ENCODE measurements at places on chromosomes 2 and 18.

- DNase-seq = no peak
Measured at GRCh38 chr2:85719609-85720240, 25.6 kb downstream of the GNLY start.

DNA sequence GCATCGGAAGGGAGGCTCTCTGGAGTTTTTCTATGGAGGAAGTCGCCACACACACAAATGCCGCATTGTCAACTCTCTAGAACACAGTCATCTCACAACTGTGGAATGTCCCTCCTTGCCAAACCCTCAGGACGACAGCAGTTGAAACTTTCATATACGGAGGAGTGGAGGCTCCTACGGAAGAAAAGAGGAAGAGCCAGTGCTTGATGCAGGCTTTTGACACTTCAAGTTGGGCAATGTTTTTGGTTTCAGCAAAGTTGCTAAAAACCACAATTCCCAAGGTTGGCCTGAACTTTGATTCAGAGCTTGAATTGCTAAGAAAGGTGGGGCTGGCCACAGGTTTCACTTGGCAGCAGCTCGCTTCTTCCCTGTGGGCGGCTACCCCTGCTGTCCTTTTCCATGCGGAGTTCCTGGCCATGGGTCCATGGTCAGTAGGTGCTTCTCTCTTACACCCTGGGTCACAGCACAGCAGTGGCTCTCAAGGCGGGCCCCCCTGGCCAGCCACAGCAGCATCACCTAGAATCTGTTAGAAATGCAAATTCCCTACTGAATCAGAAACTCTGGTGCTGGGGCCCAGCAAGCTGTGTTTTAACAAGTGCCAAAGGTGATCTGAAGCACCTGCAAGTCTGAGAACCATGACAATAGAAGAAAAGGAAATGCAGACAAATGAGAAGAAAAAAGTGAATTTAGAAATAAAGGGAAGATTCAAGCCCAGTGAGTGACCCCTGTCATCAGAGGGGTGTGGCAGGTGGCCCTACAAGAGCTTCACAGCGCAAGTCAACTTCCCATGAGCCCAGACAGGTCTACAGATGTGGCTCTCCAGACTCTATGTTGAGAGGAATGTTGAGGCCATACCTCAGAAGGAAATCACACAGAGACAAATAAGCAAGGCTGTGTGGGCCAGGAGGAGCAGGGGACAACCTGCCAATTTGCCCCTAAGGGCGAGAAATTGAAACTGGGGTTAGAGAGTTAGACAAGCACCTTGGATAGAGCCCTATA is 856.4 kb downstream of the RNF144A start:
- DNase-seq = peak; percentile 25

DNA sequence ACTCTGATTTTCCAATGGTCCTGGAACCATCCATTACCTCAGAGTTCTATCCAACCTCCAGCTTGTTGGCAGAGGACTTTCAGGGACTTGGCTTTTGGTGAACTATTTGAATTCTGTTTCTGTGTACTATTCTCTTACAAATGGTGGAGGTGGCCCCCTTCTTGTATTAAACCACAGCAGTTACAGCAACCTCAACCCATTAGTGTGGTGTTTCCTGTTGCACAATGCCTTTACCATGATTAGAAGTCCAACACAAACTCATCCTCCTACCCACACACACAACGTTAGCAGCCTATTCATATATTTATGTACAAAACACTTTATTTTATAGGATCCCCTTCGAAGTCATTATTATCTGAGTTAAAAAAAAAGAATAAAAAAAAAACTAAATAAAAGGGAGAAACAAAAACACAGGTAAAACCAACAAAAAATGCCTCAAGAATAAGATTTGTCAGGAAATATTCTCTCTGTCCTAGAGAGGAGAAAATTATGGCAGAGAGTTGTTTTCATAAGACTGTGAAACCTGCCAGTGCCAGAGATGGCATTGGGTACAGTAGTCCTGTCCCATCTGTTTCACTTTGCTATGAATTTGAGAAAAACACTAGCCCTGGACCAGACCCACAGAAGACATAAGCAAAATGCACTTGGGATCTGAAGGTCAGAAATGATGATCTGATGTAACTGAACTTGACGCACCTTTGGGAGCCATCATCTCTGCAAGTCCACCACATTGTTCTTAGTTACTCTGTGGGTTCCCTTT is 1896.0 kb upstream of the PIK3C3 start:
- no peak for DNase-seq

DNA sequence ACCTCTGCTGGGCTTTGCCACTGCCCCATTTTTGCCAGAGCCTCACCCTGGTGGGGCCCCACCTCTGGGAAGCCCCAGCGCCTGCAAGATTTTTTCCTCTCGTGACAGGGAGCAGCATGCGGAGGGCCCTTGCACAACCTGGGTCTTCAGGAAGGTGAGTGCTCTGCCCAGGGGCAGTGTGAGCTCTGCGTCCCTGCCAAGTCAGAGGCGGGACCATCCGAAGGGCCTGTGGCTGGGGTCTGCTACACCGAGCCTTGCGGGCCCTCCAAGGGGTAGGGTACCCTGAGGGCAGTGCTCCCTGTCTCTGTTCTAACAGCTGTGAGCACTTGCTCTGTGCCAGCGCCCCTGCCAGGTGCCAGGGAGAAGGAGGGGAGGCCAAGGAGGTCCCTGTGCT is 5.8 kb upstream of the ODC1 start:
- DNase-seq = no peak

DNA sequence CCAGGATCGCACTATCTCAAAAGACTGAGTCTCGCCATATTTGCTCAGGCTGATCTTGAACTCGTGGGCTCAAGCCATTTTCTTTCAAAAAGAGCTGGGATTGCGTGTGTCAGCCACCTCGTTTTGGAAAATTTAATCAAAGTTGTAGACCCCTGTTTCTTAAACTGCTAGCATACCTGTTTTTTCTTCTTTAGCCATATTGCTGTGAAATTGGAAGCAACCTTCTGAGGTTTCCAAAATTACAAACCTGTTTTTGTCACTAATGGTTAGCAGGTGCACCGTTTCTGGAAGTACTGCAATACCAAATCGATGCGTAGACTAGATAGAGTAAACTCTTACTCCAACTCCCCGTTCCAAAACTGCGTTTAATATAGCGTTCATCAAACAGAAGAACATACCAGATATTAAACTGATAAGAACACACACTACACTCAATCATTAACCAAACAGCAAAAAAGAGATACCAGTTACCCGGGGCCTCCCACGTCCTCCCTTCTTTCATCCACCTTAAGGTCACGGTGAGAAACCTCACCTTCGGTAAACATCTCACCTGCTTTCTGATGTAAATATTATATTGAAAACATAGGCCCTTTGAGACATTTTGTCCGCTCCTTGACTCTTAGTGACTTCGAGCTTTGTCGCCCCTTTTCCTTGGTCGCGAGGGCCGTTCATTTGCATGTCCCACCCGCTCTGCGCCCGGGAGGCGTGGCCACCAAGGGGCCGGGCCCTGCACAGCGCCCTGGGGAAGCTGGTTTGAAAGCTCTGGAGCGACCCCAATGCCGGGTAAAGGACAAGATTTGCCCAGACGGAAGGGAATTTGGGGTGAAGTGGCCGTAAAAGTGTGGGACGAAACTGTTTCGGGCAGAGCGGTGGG is at the start of gene RNU2-63P:
Gene RNU2-63P, minus strand, starts transcription at position 462 of the 874 bp plus-strand sequence.
- DNase-seq = peak; percentile 67

DNA sequence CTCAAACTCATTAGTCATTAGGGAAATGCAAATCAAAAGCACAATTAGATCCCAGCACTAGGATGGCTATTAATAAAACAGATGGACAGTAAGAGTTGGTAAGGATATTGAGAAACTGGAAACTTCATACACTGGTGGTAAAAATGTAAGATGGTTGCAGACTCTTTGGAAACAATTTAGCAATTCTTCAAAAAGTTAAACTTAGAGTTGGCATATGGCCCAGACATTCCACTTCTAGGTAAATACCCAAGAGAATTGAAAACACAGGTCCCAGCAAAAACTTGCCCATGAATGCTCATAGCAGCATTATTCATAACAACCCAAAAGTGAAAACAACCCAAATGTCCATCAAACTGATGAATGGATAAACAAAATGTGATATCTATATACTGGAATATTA is 84.9 kb upstream of the ZFP36L2 start:
- no peak for DNase-seq

DNA sequence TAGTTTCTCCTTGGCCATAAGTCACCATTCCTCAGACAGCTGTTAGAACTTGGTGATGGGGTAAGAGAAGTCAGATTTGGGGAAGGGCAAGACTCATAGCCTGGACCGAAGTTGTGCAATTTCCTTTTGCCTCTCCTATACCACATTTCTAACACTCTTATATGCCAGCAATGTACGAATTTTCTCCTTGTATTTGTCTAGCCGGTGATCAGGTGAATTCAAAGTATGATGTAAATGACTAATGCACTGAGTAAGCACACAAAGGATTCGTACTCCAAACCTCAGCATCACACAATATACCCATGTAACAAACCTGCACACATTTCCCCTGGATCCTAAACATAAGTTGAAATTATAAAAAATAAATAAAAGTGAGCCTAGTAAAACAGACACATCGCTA is 1143.5 kb upstream of the CELF4 start:
- DNase-seq = no peak

DNA sequence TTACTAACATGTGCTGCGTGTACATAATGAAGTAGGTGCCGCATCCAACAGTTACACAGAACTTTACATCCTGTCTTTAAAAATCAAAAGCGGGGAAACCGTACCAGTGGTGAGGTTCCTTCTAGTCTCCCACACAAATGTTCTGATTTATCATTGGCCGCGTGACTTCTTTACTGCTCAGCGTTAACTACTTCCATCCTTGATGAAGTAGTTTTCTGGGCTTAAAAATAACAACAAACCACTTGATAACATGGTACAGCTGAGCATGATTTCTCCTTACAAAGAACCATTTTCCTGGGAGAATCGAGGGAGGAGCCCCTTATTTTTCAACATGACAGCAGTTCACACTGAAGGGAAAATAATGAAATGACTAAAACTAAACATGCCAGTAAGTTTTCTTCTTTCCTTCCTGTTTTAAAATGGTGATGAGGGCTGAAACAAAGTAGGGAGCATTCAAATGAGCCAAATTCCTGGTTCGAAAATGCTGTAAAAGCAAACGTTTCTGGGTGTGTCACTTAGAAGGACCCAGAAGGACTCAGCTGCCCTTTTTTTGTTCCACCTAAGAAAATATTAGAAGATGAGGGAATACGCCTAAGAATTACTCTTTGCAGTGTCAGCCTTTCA is 9.9 kb downstream of the EMILIN2 start:
- DNase-seq = no peak

DNA sequence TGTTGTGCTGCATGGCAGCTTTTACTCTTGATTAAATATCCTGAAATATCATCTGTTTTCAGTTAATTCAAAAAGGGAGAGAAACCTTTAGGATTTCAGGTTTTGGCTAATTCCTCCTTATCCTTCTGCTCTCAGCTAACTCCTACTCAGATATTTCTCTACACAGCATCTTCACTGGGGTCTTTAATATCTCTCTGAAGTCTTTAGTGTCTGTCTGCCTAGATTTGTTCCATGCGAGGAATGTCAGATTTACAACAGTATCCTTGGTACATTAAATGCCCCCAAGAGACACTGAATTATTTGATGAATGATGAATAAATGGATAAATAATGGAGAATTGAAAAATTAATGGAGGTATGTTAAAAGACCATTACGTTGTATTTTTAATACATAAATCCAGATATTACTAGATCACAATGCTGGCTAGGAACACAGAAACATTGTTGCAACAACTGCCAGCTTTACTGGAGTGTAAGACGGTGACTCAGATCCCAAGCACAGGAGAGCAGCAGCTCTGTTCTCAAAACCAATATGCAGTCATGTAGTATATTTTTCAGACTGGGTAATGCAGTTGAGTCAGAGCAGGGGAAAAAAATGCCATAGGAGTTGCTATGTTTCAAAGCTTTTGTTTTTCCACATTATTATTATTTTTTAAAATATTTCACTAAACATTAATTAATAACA is 388.0 kb upstream of the SYT4 start:
- no peak for DNase-seq

- no peak for DNase-seq
Measured at GRCh38 chr2:224134003-224134734, 95.1 kb upstream of the SERPINE2 start.
